ENCODE measurements at places on chromosomes 2 and 18. TPM values are rescaled to one million over a fixed set of nuclear protein-coding genes. Genes with fewer than 3 reads are reported as not detected.
A peak's percentile ranks its signal among the peaks of the same experiment; 100 is the strongest.

GRCh38 chr2:42974169-42974720 is 181.9 kb upstream of the HAAO start:
- DNase-seq, result no peak

DNA sequence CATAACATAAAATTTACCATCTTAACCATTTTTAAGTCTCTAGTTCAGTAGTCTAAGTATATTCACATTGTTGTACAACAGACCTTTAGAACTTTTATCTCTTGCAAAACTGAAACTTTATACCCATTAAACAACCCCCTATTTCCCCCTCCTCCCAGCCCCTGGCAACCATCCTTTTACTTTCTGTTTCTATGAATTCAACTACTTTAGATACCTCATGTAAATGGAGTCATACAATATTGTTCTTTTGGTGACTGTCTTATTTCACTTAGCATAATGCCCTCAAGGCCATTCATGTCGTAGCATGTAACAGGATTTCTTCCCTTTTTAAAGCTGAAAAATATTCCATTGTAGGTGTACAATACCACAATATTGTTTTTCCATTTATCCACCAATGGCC is 129.8 kb downstream of the PDE11A start:
- peak; percentile 39 for DNase-seq

DNA sequence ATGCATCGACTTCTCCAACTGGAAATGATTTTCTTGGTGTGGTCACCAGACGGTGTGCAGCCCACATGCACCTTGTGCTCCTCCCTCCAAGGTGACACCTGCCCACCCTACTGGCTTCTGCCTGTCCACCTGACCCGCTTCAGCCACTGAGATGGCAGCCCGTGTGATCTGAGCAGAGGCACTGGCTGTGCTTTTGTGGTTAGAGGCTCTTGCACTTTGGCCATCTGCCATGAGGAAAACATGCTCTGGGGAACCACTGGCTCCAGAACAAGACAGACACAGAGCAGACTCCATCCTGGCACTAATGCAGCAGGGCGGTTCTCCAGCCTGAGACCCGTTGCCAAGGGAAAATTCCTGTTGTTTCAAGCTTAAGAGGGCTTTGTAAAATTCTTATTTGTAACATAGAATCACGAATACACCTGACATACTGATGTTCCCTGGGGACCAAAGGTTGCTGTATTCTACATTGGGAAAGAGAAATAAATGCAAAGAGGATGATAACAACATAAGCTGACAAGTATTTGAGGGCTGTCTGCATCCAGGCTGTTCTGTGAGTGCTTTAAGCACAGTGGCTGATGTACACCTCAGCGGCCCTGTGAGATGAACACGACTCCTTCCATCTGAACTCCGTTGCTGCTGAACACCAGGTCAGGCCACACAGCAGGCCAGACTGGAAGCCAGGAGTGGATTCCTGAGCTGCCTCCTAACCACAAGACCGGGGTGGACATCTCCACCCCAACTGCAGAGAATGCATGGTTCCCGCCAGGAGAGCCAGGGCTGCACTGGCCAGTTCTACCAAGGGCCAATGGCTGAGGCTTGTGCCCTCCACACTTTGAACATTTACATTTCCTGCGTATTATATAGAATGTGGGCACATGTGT is 820.4 kb downstream of the GALR1 start:
- no peak for DNase-seq

SATB2 gene
- 0.57 TPM for polyA plus RNA-seq

RAMP1 gene
- polyA plus RNA-seq, result 7.4 TPM

GRCh38 chr2:68463287-68463877 is 3.7 kb downstream of the FBXO48 start:
- DNase-seq, result peak; percentile 44

DNA sequence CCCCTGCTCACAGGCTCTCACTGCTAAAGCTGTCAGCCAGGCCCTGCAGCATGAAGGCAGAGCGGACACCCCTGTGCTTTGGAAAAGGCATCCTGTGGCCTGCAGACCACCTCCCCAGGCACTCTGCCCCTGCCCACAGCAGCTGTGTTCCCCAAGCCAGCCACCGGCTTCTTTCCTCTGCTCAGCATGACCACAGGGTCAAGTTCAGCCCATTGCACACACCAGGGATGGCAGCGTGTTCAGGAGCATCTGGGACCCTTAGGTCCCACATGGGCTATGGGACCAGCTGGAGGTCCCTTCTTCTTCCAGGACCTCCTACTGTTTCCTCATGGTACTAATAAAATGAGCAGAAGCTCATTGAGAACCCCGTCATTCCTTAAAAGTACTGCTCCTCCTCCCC is 118.4 kb upstream of the ACAA2 start:
- no peak for DNase-seq

DNA sequence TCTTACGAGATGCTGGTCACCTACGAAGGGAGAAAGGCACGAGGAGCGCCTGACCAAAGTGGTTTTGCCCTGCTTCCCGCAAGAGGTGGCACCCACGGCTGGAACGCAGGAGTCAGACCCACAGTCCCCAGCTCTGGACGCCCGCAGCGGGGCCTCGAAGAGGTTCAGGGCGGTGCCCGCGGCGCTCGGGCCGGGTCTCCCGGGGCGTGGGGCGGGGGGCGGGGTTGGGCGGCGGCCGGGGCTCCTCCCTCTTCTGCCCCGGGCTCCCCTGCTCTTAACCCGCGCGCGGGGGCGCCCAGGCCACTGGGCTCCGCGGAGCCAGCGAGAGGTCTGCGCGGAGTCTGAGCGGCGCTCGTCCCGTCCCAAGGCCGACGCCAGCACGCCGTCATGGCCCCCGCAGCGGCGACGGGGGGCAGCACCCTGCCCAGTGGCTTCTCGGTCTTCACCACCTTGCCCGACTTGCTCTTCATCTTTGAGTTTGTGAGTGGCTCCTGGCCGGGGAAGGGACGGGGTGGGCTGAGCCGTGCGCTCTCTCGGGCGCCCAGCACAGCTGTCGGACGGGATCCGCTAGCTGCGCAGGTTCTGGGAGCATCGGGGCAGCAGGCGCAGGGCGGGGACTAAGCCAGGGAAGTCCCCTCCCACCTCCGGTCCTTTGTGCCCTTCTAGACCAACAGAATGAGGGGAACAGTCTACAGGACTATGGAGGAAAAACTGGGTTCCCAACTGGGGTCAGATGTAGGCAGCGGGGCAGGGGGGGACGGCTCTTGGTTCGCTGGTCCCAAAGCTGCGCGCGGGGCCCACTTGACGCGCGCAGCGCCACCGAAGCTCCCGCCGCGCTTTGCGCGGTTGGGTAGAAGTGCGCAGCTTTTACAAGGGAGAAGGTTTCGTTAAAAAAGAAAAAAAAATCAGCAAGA is at the start of gene MAL:
TSS of gene MAL (plus strand) at position 303 of the 914 bp plus-strand sequence. CDS start at position 388, 85 bp downstream.
- no peak for DNase-seq

DNA sequence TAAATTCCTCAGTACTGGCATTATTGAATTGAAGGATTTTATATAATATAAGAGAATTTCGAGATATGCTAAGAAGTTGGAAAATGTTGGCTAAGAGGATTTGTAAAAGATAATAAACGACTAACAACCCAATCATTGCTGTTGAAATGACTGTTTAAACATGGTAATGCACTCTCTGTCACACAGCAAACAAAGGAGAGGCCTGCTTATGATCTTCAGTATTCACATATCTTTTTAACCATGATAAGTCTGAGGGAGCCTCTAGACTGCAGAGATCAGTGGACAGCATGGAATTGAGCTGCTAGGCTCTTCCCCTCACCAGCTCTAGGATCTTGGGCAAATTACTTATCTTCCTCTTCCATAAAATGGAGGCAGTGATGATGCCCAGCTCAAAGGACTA is 2.7 kb downstream of the KCTD18 start:
- no peak for DNase-seq

DNA sequence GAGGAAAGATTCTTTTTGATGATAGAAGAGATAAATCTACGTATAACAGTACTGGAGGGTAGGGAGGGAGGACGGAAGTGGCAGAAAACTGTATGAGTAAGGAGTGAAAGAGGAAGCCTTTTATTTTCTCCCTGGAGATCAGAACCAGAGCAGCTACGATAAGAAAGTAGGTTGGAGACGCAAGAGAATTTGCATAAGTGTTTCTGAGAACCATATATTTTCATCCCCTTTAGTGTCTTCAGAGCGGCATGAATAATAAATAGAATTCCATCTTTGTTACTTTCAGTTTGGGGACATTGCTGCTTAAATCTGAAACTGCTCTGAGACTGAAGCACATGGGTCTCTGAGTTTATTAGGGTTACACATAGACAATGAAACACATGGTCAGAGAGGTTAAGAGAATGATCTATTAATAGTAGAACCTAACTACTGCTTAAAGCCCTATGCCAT is 230.2 kb upstream of the TNP1 start:
- DNase-seq, result no peak

DNA sequence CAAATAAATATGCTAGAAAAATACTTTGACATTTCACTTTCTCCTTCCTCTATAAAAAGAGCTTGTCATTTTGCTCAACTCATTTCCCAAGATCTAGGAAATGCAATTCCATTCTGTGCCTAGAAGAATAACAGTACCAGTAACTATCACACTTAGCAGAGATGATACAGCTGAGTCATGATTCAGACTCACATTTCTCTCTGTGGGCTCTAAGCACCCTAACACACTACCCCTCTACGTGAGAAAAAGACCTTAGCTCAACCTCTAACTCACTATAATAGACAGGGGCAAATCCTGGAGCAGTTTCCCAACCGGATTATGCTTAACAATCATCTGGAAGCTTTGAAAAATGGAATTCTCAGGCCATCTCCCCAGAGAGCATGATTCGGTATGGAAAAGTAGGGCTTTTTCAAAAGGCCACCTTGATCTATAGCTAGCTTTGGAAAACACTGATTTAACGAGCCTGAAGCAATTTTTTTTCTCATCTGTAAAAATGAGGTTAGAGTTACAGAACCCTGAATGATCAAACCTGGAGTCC is 1312.3 kb upstream of the PIK3C3 start:
- DNase-seq, result no peak

DNA sequence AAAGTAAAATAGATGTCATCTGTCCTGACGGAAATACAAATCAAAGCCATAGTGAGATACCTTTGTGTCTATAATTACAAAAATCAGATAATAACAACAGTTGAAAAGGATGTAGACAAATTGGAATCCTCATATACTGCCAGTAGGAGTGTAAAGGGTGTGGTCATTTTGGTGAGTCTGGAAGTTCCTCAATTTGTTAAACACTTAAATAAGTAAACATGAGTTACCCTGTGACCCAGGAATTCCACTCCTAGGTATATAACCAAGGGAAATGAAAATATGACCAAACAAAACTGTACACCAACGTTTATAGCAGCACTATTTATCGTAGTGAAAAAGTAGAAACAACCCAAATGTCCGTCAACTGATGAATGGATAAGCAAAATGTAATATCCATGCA is 24.0 kb downstream of the R3HDM1 start:
- DNase-seq, result no peak

DNA sequence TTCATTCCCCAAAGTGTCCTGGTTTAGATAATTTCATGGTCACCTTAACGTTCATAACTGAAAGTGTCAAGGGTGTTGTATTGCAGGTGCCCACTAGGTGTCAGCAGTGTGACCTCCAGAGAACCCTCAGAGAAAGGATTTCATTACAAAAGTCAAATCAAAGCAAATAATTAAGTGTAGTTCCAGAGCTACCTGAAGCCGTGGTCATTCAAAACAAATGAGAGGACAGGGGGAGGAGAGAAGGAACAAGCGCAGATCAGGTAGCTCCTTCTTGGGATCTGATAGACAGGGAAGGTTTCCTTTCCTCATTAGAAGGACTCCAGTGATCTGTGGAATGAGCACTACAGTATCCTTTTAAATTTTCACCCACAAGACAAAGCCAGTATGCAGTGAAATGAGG is at the start of gene SLC9A4:
TSS of gene SLC9A4 (plus strand) at position 207 of the 400 bp plus-strand sequence. CDS start 534 bp downstream, outside the sequence.
- DNase-seq, result peak; percentile 38

GRCh38 chr18:3584266-3584861 is 134.4 kb downstream of the TGIF1 start:
- DNase-seq, result no peak

DNA sequence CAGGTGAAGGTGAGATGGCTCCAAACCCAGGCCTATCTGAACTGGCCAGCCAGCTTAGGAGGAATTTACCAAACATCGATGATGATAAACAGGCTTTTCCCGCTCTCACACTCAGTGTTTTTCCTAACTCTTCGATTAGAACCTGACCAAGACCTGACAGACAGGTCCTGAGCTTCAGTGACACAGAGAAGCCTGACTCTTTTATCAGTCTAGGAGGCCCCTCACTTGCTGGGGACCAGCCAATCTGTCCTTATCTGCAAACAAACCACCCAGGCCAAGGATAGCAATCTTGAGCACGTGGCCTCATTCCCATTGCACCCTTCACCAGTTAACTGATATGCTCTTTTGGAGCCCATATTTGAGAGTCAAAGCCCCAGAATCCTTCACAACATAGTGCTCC is 1.9 kb upstream of the ITSN2 start:
- no peak for DNase-seq

DNA sequence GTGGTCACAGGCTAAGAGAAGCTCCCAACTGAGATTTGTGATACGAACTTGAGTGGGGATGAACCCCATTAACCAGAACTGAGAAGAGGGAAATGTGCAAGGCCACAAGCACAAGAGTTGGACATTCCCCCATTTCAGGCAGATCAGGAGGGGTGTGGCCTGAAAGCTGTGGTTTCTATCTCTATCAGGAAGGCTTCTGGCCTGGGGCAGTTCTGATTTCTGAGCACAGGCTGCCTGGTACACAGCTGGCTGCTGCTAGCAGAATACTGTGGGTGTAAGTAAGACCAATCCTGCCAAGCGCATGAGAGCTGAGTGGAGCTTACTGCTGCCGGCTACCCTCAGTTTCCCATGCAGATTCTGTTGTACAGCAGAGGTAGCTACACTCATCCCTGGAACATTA is 484.6 kb downstream of the SATB2 start:
- peak; percentile 43 for DNase-seq

DCDC2C gene
- polyA plus RNA-seq, result not detected

ZNF396 gene
- 0.36 TPM for polyA plus RNA-seq

RGPD4 gene
- not detected for polyA plus RNA-seq

CCDC85A gene
- polyA plus RNA-seq, result 0.02 TPM

DNA sequence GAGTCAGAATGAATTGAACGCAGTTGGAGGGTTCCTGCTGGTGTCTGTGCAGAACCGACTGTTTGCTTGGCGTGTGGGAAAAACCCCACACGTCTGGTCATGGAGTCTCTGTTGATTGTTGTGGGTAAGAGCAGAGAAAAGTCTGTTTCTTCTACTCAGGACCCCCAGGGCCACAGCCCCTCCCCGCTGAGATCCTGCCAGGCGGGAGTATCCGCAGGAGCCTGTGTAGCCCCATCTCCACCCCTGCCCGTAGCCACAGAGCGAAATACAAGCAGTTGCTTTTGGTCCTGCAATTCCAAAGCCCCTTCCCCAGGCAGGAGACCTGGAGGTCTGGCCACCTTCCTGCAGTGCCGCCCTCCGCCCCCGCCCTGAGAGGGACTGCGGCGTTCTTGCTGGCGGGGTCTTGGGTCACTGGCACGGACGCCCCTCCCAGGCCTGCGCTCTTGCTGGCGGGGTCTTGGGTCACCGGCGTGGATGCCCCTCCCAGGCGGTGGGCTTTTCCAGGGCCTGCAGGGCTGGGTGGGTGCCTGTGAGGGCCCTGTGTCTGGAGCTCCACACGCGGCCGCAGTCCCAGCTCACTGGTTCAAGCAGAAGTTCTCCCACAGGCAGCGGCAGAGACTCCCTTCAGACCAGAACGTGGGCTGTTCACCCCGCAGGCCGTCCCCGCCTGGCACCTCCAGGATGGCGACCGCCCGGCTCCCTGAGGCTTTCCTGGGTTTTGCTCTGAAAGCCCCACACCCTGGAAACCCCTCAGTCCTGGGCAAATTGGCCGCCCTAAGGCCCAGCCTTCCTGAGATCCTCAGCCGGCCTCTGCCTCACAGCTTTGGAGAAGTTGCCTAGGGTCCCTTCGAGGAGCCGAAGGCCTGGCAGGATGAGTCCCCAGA is 76.0 kb upstream of the CTDP1 start:
- no peak for DNase-seq

- DNase-seq, result no peak
Measured at GRCh38 chr2:33494155-33494779, 17.8 kb downstream of the RASGRP3 start.
